Activated naive CD8-positive, alpha-beta T cell treated with anti-CD3 and anti-CD28 coated beads for 36 hours (primary cell): ENCODE measurements at places on chromosomes 2 and 18. TPM values are rescaled to one million over a fixed set of nuclear protein-coding genes. Genes with fewer than 3 reads are reported as not detected.
A peak's percentile ranks its signal among the peaks of the same experiment; 100 is the strongest.

DNA sequence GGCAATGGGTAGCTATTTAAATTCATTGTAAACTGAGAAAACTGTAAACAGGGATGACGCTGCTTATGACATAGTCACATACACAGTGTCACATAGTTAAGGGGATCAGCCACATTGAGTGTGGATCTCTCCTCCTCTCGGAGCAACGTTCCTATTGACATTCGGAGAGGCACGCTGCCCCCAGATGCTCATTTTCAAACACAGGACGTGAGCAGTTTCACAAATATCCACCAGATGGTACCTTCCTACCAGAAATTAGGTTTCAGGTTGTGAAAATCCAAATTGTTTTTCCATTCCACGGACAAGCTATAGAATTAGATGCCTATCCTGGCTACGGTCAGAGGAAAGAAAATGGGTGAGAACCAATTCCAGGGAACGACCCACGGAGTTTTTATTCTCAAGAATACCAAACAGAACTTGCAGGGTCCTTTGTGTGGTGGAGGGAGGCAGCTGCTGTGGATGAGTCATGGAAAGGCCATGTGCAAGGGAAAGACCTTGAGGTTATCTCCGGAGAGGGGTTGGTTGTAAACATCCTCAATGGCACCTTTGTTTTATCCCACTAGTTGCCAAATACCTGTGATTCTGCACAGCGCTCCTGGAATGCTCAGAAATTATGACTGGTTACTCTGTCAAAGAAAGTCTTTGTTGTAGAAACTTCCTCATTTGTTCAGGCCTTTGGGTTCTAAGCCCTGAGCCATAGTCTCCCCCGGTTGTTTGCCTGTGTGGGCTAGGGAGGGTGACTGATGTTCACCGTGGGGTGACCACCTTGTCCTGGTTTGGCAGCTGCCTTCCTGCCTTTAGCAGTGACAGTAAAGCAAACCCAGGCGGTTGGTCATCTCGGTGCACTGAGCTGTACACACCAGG, 88.0 kb downstream of the ACTR3 start:
- peak; percentile 8 for DNase-seq

DNA sequence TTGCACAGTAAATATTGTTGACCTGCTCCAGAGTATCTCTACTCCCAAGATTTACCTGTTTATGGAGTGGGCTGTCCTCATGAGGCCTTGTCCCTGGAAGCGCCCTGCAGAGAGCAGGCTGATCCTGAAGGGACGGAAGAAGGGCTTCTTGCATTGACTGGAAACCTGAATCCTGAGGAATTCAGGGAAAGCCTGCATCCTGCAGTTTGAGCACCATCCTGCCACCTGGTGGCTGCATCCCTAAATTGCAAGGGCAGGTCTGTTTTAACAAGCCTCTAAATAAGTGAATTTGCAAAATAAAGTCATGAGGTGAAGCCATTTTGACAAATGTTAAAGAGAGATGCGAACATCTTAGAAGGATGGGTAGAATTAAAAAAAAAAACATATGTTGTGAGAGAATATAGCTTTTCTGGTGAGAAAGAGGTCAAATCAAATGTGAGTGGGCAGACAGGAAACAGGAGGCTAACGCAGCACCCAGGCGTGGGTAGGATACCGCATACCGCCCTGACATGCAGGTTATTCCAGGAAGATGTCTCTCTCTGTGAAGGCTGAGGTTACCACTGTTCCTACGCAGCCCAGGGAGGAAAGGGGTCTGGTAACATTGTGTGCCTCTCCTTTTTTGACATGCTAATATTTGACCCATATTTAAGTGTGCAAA, 754.9 kb downstream of the RNF144A start:
- peak; percentile 69 for DNase-seq

- no peak for DNase-seq
Observed at GRCh38 chr2:42245396-42245795, 76.2 kb downstream of the EML4 start.

DNA sequence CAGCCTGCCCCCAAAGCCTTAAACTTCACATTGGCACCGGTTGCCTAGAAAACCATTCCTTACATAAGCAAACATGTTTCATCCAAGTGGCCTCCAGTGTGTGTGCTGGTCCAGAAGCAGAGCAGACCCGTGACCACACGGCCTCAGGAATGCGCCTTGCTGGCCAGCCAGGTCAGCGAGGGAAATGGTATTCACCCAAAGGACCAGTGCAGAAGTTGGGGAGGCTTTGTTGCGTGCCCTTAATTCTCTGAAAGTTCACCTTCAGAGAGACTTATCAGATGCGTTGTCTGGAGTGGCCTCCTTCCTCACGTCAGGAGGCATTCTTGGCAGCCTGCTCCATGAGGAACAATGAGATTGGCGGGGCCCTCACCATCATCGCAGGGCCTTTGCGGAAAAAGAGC, 25.9 kb downstream of the NRP2 start:
- DNase-seq, result no peak

DNA sequence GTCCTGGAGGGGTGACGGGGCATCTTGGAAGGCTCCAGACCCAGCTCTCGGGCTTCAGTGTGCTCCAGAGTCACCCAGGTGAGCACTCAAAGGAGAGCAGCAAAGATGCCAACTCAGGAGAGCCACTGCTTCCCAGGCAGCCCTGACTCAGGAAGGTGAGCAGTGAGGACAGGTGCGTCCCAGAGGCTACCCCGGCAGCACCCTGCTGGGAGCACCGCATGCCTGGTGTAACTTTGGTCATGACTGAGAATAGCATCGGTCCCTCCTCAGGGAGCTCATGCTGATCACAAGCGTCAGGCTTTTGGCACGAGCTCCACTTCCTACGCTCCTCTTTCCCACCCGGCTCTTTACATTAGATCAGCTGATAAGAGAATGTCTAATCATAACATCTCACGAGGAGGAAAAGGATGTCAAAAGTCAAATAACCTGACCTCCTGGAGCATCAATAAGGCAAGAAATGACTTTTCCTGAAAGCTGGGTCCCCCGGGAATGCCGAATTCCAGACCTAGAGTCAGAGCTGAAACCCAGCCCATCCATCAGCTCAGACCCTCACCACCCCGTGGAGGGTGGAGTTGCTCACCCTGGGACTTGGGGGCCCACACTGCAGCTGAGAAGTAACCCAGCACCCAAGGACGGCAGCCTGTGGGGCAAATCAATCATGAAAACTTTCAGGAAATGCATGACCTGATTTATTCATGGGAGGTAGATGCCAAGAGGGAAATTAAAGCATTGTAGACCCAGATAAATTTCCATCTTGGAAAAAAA, 248.8 kb downstream of the ACKR3 start:
- no peak for DNase-seq

- peak; percentile 24 for DNase-seq
Observed at GRCh38 chr2:147045113-147045512, 799.7 kb upstream of the ACVR2A start.

DNA sequence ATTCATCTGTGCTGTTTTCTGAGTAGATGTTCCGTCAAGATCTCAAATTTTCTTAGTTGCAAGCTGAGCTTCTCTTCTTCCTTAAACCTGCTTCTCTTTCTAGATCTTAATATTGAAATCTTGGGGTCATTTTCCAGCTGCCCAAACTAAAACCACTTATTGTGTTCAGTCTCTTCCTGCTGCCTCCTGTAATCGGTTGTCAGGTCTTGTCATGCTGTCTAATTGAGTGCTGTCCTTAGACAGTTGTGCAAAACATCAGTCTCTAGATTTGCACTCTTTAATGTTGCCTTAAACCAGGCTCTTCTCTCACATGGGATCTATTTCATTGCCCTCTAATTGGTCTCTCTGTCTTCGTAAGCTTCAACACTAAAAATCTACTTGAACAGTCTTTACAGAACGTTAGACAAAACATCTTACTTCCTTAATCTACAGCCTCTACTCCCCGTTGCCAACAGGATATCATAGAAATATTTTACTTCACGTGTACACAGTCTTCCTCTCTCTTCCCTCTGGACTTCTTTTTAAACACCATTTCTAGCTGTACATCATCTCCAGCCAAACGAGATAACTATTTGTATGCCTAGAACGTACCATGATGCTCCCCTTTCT, 34.9 kb downstream of the GPD2 start:
- no peak for DNase-seq

- peak; percentile 99 for DNase-seq
Observed at GRCh38 chr2:121755237-121756111, at the start of gene TSN. TSS of gene TSN (plus strand) at chr2:121755651. CDS start at chr2:121755780, 129 bp downstream.

ERFE gene
- total RNA-seq, result 0.27 TPM

GRCh38 chr2:71358931-71359671, 27.5 kb downstream of the ZNF638 start:
- DNase-seq, result no peak

- no peak for DNase-seq
Observed at GRCh38 chr2:214130114-214130513, 280.7 kb upstream of the VWC2L start.

DNA sequence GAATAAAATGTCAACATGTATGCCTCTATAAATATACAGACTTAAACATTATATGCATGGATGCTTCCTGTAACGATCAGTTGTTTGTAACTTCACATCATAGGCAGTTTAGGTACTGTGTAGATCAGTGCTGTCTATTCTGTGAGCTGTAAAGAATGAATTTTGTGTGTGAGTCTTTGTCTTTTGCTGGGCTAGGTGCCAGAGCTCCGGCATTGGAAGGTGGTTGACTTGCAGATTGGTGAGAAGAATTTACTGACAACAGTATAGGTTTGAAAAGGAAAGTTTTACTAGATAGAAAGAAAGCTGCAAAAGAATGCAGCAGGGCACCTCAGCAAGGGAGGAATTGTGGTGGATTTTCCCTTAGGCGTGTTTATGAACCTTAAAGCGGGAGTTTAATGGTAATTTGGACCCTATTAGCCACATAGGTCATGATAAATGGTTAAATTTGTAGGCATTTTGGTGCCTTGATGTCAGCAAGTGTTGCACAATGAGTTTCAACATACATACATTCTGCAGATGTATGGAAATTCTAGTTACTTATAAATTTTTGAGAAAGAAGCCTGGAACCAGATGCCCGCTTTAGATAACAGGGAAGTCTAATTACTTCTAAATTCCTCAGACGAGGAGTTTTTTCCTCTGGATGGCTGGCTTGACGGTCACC, 6.7 kb upstream of the QPCT start:
- DNase-seq, result no peak

DNA sequence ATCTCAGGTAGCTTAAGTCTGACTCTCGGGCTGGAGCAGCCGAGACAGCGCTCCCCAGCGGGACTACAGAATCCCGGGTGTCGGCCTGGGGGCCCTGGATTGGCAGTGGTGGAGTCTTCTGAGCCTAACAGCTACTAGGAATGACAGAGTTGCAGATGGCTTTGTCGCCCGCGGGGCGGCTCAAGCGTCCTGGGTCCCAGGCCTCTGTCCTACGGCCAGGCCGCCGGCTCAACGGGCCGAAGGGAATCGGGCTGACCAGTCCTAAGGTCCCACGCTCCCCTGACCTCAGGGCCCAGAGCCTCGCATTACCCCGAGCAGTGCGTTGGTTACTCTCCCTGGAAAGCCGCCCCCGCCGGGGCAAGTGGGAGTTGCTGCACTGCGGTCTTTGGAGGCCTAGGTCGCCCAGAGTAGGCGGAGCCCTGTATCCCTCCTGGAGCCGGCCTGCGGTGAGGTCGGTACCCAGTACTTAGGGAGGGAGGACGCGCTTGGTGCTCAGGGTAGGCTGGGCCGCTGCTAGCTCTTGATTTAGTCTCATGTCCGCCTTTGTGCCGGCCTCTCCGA, 8.8 kb downstream of the SIX2 start:
- DNase-seq, result no peak
